Heart left ventricle (tissue), 16 donors: ENCODE measurements at places on chromosomes 4 and X. TPM values are rescaled to one million over a fixed set of nuclear protein-coding genes. Genes with fewer than 3 reads are reported as not detected.

DNA sequence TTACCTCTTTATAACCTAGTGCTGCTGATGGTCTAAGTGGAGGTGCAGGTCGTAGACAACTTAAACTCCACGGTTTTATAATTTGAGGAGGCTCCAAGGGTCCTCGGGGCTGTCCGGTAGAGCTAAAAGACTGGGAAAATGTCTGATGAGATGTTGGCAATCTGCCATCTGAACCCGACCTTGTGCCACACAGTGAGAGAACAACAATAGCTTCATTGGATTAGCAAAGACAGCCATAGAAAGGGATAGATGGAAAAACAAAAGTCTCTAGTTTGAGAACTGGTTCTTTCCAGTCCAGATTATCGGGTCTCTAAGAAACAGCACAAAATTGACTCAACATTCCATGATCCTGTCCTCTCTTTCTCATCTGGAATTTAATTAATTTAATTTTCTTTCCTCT lies 31.6 kb downstream of the CD40LG start:
- H3K4me1 ChIP-seq, result no peaks in the 10 kb centered on the region
- peaks cover 13% of the 10 kb centered on the region for H3K36me3 ChIP-seq
- H3K27me3 ChIP-seq, result no peaks in the 10 kb centered on the region
- DNase-seq, result no peak
- H3K4me3 ChIP-seq, result no peak overlapping the region

DNA sequence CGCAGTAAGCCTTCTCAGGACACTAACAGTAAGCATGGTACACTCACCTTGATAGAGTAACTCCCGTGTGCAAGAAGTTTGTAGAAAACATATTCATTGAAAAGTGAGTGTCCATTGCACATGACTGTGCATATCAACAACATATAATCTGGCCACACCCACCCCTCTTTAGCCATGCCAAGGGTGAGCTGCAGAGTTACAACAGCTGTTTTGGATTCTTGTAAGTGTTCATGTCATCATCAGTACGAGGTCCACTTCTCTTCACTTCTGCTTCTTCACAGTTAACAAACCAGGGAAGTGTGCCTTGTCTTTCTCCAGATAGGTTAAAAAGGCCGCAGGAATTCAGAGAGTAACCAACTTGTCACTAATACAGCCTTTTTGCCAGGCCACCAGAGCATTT lies 116.6 kb downstream of the IRF2 start:
- DNase-seq, result no peak
- H3K27me3 ChIP-seq, result no peaks in the 10 kb centered on the region
- no peaks in the 10 kb centered on the region for H3K36me3 ChIP-seq
- H3K4me3 ChIP-seq, result no peak overlapping the region

- H3K4me3 ChIP-seq, result no peak overlapping the region
- H3K27me3 ChIP-seq, result no peaks in the 10 kb centered on the region
- H3K4me1 ChIP-seq, result peaks cover 24% of the 10 kb centered on the region
- H3K36me3 ChIP-seq, result no peaks in the 10 kb centered on the region
- no peak overlapping the region for H3K27ac ChIP-seq
Measured at GRCh38 chrX:46630141-46630540, 56.6 kb downstream of the CHST7 start.

DCK gene
- 5.9 TPM for total RNA-seq

- no peaks in the 10 kb centered on the region for H3K4me1 ChIP-seq
- H3K27ac ChIP-seq, result peak overlapping the region; percentile 43
- no peak for DNase-seq
- peaks cover 76% of the 10 kb centered on the region for H3K36me3 ChIP-seq
Measured at GRCh38 chr4:13611283-13611842, 16.2 kb downstream of the BOD1L1 start.
